T-cell (primary cell): ENCODE measurements at places on chromosomes 1 and 21. TPM values are rescaled to one million over a fixed set of nuclear protein-coding genes. Genes with fewer than 3 reads are reported as not detected.
A peak's percentile ranks its signal among the peaks of the same experiment; 100 is the strongest.

DNA sequence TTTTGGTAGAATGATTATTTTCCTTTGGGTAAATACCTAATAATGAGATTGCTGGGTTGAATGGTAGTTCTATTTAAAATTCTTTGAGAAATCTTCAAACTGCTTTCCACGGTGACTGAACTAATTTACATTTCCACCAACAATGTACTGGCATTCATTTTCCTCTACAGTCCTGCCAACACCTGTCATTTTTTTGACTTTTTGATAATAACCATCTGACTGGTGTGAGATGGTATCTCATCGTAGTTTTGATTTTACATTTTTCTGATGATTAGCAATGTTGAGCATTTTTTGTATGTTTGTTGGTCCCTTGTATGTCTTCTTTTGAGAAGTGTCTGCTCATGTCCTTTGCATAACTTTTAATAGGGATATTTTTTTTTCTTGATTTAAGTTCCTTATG lies 23.5 kb downstream of the KCNK2 start:
- H3K27ac ChIP-seq: no peak overlapping the region
- no peak for DNase-seq
- H3K36me3 ChIP-seq: no peaks in the 10 kb centered on the region
- no peaks in the 10 kb centered on the region for H3K4me1 ChIP-seq

The PTAFR gene
- 3.8 TPM for total RNA-seq

DNA sequence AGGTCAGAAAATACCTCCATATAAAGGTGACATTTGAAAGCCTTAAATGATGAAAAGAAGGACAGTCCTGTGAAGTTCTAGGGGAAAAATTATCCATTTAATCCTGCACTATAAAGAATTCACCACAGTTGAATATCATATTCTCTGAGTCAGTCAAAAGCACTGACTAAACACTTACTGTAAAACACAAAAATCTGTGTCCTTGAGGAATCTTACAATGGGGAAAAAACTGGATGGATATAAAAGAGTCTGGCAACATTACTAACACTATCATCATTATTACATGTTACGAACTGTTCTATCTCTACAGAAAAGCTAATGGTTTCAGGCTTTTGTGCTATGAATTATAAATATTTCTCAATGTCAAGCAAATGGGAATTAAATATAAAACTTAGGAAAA lies 42.4 kb upstream of the HP1BP3 start:
- H3K27me3 ChIP-seq: no peaks in the 10 kb centered on the region
- DNase-seq: no peak
- peaks cover 15% of the 10 kb centered on the region for H3K36me3 ChIP-seq
- H3K4me1 ChIP-seq: no peaks in the 10 kb centered on the region
- no peak overlapping the region for H3K4me3 ChIP-seq

DNA sequence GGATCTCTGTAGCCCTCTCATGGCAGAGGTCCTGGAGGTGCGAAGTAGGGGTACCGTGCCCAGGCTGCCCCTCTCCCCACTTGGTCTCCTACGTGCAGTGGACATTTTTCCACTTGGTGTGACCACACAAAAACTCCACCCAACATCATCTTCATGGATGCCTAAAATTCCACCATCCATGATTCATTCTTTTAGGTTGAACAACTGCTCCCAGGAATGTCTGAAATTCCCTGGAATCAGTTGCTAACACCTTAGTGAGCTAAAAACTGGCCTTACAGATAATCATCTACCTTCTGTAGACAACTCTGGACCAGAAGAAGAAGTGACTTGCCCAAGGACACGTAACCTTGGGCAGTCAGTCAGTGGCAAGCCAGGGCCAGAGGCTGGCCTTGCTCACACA lies 32.1 kb upstream of the CLIC4 start:
- no peaks in the 10 kb centered on the region for H3K27me3 ChIP-seq
- peaks cover 3% of the 10 kb centered on the region for H3K4me1 ChIP-seq
- DNase-seq: no peak

GRCh38 chr1:13587256-13588030 lies 3.8 kb downstream of the PDPN start:
- no peak for DNase-seq
- peaks cover 42% of the 10 kb centered on the region for H3K27me3 ChIP-seq
- H3K36me3 ChIP-seq: no peaks in the 10 kb centered on the region
- H3K4me3 ChIP-seq: no peak overlapping the region

- H3K27me3 ChIP-seq: no peaks in the 10 kb centered on the region
- no peaks in the 10 kb centered on the region for H3K36me3 ChIP-seq
- no peaks in the 10 kb centered on the region for H3K4me1 ChIP-seq
- DNase-seq: no peak
- no peak overlapping the region for H3K27ac ChIP-seq
These were observed 119.1 kb upstream of the RUNX3 start for GRCh38 chr1:25049190-25049589.

- peaks cover 47% of the 10 kb centered on the region for H3K4me1 ChIP-seq
- peak overlapping the region; percentile 28 for H3K4me3 ChIP-seq
- DNase-seq: peak; percentile 98
- peak overlapping the region; percentile 63 for H3K27ac ChIP-seq
These were observed 1.6 kb upstream of the MMP23B start for GRCh38 chr1:1630191-1630964.
